Naive B cell (primary cell): ENCODE measurements at places on chromosomes 12 and 14. TPM values are rescaled to one million over a fixed set of nuclear protein-coding genes. Genes with fewer than 3 reads are reported as not detected.

DNA sequence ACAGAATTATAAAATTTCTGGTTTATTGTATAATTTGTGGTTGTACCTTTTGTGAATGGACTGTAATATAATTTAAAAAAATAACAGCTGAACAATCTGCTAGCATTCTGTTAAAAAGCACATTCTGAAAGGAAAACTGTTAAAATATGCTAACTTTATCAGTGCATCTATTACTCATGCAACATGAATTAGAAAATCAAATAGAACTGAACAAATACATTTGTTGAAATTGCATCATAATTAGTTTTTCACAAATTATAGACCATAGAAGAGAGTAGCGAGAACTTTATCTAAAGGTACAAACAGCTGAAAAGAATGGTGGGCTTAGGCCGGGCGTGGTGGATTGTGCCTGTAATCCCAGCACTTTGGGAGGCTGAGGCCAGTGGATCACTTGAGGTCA lies 33.0 kb downstream of the PTPN21 start:
- peaks cover 22% of the 10 kb centered on the region for H3K27me3 ChIP-seq
- no peaks in the 10 kb centered on the region for H3K36me3 ChIP-seq
- no peaks in the 10 kb centered on the region for H3K4me1 ChIP-seq
- no peak overlapping the region for H3K4me3 ChIP-seq

DNA sequence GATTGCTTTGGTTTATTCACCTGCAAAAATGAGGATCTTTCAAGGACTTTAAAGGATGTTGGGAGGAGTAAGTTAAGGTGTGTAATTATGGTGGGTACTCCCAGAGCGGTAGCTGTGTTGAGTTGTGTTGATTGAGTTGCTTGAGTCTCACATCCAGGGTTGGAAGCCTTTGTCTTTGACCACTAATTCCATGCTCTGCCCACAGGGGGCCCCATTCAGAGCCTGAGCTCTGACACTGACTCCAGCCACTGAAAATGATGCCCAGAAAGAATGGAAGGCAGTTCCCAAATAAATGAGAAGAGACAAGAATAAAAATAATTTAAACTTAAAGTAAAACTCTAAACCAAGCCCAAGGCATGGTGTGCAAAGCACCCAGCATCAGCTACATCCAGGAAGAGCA lies 237.4 kb upstream of the PWP1 start:
- no peak overlapping the region for H3K4me3 ChIP-seq
- H3K4me1 ChIP-seq = peaks cover 5% of the 10 kb centered on the region
- H3K36me3 ChIP-seq = no peaks in the 10 kb centered on the region
- DNase-seq = no peak
- no peaks in the 10 kb centered on the region for H3K27me3 ChIP-seq
- no peak overlapping the region for H3K27ac ChIP-seq

DNA sequence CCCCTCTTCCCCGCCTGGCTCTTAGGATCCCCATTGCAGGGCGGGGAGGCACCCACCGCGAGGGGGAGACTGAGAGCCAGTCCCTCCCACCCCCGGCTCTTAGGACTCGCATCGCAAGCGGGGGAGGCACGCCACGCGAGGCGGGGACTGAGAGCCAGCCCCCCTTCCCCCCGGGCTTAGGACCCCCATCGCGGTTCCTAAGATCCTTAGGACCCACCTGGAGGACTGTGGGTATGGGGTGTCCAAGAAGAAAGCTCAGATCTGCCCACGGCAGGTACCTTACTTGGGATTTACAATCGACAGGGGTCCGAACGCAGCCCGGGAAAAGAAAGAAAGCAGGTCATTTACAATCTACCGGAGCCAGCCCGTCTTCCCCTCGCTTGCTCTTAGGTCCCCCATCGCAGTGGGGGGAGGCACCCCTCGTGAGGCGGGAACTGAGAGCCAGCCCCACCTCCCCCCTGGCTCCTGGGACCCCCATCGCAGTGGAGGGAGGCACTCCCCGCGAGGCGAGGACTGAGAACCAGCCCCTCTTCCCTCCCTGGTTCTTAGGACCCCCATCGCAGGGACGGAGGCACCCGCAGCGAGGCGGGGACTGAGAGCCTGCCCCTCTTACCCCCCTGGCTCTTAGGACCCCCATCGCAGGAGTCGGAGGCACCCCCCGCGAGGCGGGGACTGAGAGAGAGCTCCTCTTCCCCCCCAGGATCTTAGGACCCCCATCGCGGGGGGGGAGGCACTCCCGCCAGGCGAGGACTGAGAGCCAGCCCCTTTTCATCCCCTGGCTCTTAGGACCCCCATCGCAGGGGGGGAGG lies 43.7 kb downstream of the DDX11 start:
- H3K4me3 ChIP-seq = peak overlapping the region; percentile 90
- DNase-seq = peak; percentile 76
- peaks cover 4% of the 10 kb centered on the region for H3K4me1 ChIP-seq
- no peaks in the 10 kb centered on the region for H3K27me3 ChIP-seq
- no peak overlapping the region for H3K27ac ChIP-seq

DNA sequence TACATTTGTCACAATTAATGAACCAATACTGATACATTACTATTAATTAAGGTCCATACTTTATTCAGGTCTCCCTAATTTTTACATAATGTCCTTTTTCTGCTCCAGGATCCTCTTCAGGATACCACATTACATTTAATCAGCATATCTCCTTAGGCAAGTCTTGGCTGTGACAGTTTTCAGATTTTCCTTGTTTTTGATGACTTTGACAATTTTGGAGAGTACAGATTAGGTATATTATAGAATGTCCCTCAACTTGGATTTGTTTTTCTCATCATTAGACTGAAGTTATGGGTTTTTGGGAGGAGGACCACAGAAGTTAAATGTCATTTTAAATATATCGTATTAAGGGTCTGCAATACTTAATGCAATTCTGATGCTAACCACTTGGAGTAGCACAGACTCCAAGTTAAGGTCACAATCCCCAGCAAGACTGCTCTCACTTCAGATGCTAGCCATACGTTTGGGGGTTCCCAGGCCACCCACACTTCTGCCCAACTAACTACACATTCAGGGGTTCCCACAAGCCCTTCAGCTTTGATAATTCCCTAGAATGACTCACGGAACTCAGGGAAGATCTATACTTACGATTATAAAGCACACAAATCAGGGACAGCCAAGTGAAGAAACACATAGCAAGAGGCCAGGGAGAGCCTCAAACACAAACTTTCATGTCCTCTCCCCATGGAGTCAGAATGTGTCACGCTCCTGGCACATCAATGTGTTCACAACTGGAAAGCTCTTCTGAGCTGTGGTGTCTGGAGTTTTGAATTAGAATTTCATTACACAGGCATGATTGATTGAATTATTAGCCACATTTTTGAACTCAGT lies 17.0 kb upstream of the NUBPL start:
- H3K27me3 ChIP-seq = peaks cover 18% of the 10 kb centered on the region
- H3K4me3 ChIP-seq = no peak overlapping the region
- no peak for DNase-seq
- H3K27ac ChIP-seq = no peak overlapping the region

DNA sequence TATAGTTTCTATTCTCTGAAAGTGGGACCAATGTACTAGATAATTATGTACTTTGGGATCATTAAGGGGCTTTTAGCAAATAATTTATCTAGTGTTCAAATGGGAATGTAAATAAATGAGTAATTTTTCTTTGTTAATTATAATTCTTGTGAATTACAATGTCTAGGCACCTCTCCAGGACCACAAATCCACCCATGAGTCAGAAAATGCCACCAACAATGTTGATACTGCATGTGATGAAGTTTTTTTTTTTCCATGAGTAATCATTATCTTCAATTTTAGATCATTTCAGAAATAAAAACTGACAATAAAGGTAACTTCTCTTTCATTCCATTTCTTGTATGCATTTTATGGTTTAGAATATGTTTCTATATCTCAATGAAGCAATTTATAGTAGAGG lies 470.3 kb downstream of the VRK1 start:
- H3K27me3 ChIP-seq = peaks cover 8% of the 10 kb centered on the region
- DNase-seq = no peak
- H3K4me3 ChIP-seq = no peak overlapping the region
- no peak overlapping the region for H3K27ac ChIP-seq

DNA sequence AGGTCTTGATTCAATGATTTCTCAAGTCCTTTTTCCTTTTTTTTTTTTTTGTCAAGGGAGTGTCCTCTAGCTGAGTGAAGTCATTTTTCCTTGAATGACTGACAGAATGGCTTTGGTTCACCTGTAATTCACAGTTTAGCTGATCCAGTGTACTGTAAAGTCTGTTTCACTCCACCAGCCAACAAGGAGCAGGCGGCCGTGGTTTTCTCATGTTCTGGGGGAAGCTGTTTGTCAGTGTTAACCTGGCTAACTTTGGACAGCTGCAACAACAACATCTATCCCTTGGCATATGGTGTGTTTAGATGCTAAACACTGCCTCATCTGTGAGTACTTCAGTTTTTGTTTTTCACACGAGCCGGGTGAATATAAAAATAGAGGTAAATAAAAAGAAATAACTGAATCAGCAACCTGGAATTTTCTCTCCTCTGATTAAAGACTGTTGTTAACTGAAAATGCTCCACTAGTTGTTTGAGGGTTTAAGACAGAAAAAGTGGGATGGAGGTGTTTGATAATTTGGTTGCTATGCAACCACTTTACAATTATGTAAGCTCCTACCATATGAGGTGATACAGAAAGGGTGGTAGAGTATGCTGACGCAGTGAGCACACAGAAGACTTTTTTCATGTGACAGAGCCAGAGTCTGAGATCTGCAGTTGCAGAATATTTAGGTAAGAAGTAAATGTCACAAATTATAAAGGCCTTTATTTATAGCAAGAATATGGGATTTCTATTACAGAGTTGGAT lies 50.3 kb upstream of the SLC2A13 start:
- no peaks in the 10 kb centered on the region for H3K27me3 ChIP-seq
- H3K27ac ChIP-seq = peak overlapping the region; percentile 15
- H3K36me3 ChIP-seq = no peaks in the 10 kb centered on the region
- H3K4me3 ChIP-seq = no peak overlapping the region
- DNase-seq = no peak

- peak overlapping the region; percentile 78 for H3K4me3 ChIP-seq
- no peaks in the 10 kb centered on the region for H3K36me3 ChIP-seq
- no peak for DNase-seq
- peaks cover 65% of the 10 kb centered on the region for H3K27me3 ChIP-seq
These were observed 1.5 kb downstream of the FOXG1 start for GRCh38 chr14:28767853-28768741.

GRCh38 chr12:77940567-77940966 lies 109.9 kb downstream of the NAV3 start:
- no peaks in the 10 kb centered on the region for H3K36me3 ChIP-seq
- no peaks in the 10 kb centered on the region for H3K27me3 ChIP-seq
- no peaks in the 10 kb centered on the region for H3K4me1 ChIP-seq
- no peak overlapping the region for H3K27ac ChIP-seq
- DNase-seq = no peak

DNA sequence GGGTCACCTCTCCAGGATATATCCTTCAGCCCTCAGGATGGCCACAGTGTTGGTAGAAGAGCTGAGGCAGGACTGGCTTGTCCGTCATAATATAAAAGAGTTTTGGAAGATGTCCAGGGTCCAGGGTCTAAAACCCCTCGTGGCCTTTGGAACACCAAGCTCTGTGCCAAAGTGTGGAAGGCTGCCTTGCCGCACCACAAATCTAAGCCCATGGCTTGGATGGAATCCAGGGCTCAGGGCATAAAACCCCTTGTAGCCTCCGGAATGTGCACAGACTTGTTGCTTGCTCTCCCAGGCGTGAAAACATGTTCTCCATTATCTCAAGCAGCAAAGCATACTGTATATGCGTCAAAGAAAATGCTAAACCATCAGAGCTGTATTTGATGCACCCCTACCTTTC lies 46.7 kb downstream of the TNFAIP2 start:
- H3K4me3 ChIP-seq = no peak overlapping the region
- no peak for DNase-seq
- H3K27me3 ChIP-seq = peaks cover 39% of the 10 kb centered on the region
- H3K4me1 ChIP-seq = no peaks in the 10 kb centered on the region

DNA sequence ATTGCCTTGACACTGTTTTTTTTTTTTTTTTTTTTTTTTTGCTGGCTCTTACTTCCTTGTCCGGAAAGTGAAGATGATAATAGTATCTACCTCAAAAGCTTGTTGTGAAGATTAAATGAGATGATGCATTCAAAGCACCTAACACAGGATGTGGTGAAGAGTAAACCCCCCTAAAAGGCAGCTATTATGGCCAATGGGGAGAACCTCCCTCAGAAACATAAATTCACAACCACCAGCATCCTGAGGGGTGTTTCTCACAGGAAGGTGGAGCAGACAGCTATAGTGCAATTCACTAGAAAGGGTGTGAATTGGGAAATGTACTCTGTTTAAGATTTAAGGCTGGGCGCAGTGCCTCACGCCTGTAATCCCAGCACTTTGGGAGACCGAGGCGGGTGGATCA lies 85.4 kb upstream of the CRY1 start:
- no peaks in the 10 kb centered on the region for H3K4me1 ChIP-seq
- H3K27me3 ChIP-seq = peaks cover 18% of the 10 kb centered on the region
- no peaks in the 10 kb centered on the region for H3K36me3 ChIP-seq
- H3K4me3 ChIP-seq = no peak overlapping the region

DNA sequence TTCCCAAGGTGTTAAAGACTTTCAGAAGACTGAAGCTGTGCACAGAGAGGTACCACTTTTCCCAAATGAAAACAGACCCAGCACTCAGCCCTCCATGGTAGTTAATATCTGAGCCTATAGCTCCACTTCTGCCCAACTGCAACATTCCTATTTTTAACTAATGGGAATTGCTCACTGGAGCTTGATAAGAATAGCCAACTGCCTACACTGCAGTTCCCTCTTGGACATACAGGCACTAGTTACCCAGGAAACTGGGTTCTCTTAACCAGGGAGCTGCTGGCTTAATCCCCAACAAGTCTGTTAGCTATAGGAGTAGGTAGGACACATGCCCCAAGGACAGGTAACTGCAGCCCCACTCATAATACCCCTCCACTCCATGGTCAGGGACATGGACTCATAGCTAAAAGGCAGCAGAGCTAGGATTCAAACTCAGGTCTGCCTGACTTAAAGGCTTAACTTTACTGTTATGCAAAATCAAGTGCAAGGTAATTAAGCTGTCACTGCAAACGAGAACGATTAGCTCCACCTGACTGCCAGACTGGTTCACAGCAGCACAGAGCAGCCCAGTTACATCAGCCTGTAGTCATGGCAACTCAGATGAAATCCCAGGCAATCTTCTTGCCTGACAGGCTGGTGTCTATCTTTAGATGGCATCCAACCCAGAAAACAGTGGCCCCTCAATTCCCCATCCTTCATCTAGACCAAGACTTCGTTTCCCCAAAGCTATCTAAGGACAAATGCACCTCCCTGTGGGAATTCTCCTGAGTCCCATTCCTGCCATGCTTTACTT lies 77.1 kb upstream of the ACTN1 start:
- no peaks in the 10 kb centered on the region for H3K27me3 ChIP-seq
- peaks cover 9% of the 10 kb centered on the region for H3K4me1 ChIP-seq
- H3K27ac ChIP-seq = no peak overlapping the region
- no peak for DNase-seq

DNA sequence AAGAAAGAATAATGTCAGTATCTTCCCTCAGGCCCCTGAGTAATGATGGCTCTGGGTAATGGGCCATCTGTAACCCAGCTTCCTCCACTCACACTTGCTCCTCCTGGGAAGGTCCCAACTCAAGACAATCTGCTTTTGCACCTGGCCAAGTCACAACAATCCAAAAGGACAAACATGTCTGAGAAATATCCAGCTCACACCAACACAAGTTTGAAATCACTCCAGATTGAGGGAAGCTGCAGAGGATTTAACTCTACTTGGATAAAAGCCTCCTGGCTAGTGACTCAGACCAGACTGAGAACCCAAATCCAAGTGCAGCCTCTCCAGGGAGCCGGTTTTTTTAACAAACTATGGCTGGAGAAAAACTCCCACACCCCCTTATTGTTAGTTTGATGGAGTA lies 34.2 kb downstream of the RTRAF start:
- H3K4me3 ChIP-seq = no peak overlapping the region
- no peak for DNase-seq
- no peaks in the 10 kb centered on the region for H3K27me3 ChIP-seq
- H3K36me3 ChIP-seq = no peaks in the 10 kb centered on the region
- no peaks in the 10 kb centered on the region for H3K4me1 ChIP-seq
- H3K27ac ChIP-seq = no peak overlapping the region

Gene FOXN3
- 47.8 TPM for polyA plus RNA-seq

Gene TCL1B
- 37.0 TPM for polyA plus RNA-seq

Gene ASB2
- polyA plus RNA-seq = not detected

Gene ATF7IP
- polyA plus RNA-seq = 410 TPM
